ENCODE measurements at places on chromosomes 12 and 14.

DNA sequence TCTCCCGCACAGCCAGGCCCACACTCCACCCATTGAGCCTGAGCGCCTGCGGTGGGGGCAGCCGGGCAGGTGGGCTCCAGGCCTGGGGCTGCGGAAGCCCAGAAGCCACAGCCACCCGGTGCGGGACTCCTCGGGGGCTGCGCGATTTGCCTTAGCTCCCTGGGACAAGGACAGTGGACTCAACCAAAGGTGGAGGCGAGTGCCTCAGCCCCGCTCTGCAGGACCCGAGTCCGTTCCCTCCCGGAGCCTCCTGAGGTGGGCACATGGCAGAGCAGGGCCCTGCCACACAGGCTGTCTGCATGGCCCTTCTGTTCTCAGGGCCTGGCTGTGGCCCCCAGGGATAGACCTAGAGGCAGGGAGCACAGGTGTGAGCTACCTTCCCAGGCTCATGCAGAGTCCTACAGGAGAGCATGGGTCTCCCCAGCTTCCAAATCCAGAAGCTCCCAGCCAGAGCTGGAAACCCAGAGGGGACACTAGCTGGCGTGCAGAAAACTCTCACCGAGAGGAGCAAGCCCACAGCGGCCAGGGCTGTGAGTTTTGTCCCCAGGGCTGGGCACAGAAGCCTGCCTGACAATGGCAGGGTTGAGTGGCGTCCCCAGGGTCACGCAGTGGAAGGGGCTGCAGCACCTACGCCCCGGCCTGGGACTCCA lies 22.2 kb upstream of the LRTM2 start:
- DNase-seq: peak; percentile 79

DNA sequence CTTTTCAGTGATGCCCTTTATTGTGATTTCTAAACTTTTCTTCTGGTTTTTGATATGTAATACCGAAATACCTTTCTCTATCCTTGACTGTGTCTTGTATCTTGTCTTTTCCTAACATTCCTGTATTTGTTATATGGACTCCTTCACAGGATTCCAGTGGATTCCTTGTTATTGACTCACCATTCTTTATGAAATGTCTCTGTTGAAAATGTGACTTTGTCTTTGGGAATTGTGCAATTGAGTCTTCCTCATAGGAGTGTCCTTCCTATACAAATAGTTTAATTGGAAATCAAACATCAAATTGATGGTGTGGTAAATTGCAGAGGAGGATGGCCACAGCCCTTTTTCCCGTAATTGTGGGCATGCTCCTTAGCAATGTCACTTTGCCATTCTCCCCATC lies 296.6 kb upstream of the KITLG start:
- DNase-seq: no peak

GRCh38 chr12:116959845-116960514 lies 49.2 kb downstream of the FBXW8 start:
- DNase-seq: no peak

DNA sequence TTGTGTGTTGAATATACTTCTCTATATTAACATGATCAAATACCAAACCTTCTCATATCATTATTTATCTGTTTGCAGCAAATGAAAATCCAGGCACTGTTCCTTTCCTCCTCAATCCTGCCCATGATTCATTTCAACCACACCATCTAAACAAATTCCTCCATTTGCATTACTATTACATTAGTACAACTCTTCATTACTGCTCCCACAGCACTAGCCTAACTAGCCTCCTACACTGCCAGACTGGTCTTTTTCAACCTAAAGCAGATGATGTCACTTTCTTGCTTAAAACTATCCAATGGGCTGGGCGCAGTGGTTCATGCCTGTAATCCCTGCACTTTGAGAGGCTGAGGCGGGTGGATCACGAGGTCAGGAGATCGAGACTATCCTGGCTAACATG lies 117.3 kb upstream of the MYF6 start:
- no peak for DNase-seq

- no peak for DNase-seq
Observed at GRCh38 chr12:132363661-132364347, 34.4 kb upstream of the GALNT9 start.

- no peak for DNase-seq
Observed at GRCh38 chr12:25502596-25502995, 50.5 kb downstream of the LMNTD1 start.

- no peak for DNase-seq
Observed at GRCh38 chr12:5500331-5500659, 68.4 kb downstream of the NTF3 start.

- DNase-seq: no peak
Observed at GRCh38 chr14:55430024-55430690, 10.3 kb downstream of the TBPL2 start.

GRCh38 chr12:87150969-87151662 lies 878.1 kb downstream of the C12orf50 start:
- no peak for DNase-seq

DNA sequence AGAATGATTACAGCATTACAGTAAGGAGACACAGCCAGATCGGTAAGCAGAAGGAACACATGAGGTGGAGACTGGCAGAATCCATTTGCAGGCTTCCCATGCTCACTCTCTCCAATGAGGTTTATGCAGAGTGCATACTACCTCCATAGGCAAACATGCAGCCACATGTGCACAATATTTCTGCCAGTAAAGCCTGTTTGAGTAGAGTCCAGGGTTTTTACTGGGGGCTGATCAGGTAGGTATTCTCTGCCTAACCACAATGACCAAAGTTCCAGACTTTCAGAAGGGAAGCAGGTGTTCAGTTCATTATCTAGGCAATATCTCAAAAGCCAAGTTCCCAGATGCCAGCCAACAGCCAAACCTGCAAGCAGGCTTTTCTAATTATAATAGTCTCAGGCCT lies 31.1 kb downstream of the INTS13 start:
- no peak for DNase-seq

- DNase-seq: no peak
Observed at GRCh38 chr12:88401155-88401554, 179.1 kb downstream of the KITLG start.

DNA sequence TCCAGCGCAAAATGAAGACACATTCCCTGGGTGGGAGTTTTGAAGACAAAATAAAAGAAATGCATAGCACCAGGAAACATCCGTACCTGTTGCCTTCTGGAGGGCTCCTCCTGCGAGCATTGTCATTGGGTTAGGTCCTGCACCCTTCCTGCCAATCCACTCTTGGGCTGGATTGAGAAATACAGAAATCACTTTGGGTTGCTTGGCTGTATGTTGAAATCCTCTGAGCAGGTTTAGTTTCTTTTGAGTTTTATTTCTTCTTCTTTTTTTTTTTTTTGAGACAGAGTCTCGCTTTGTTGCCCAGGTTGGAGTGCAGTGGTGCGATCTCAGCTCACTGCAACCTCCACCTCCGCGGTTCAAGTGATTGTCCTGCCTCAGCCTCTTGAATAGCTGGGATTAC lies 67.6 kb downstream of the ARF6 start:
- DNase-seq: no peak

DNA sequence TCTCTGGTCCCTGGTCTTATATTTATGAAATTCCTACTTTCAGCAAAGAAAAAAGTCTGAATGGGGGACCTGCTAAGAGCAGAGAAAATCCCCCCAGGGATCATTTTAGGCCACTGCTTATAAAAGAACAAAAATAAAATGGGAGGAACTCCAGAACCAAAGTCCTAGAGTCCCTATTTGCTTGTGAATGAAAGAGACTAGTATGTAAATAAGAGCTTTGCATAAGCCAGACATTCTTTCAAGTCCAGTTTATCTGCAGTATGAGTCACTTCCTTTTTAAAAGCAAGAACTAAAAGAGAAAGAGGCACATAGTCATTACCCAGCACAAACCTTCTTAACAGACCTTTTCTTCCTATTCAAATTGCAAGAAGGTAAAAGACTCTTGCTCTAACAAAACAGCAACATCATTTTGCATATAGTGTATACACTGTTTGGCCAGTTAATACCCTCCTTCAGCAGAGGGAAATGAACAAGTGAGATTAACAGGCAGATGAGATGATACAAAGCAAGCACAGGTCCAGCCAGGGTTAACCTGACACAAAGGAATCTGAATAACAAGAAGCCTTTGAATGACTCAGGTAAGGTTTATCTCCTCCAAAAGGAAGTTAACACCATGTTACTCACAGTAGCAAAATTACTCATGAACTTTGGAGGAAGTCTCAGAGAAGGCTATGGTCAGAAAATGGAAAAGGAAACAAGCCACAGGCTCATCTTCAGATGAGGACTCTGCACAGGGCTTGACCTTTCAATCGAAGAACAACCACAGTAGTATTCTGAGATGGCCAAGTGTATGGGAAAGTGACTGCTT lies 87.3 kb downstream of the PHLDA1 start:
- no peak for DNase-seq
